ENCODE measurements at places on chromosomes 1 and 21.

- no peak overlapping the region for H3K27ac ChIP-seq
- no peak overlapping the region for H3K4me3 ChIP-seq
- H3K27me3 ChIP-seq: no peaks in the 10 kb centered on the region
- DNase-seq: no peak
- no peaks in the 10 kb centered on the region for H3K4me1 ChIP-seq
These were observed 81.6 kb downstream of the CD58 start for GRCh38 chr1:116489231-116489697.

- no peaks in the 10 kb centered on the region for H3K27me3 ChIP-seq
- no peaks in the 10 kb centered on the region for H3K36me3 ChIP-seq
- no peak overlapping the region for H3K4me3 ChIP-seq
- H3K4me1 ChIP-seq: no peaks in the 10 kb centered on the region
- no peak overlapping the region for H3K27ac ChIP-seq
These were observed 263.1 kb downstream of the CAMTA1 start for GRCh38 chr1:7048395-7048794.

DNA sequence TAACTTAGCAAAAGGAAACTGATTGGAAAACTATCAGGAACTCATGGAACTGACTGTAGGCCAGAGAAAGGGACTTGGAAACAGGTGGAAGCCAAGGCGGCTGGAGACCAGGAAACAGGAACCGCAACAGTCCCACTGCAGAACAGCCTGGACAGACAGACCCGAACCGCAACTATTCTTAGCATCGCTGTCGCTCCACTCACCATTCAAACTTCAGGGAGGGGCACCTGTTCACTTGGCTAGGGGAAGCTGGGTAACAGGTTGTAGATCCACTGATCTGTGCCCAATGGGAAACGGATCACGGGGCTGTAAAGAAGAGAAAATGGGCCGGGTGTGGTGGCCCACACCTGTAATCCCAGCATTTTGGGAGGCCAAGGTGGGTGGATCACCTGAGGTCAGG, 61.9 kb downstream of the CLSTN1 start:
- H3K4me1 ChIP-seq: peaks cover 5% of the 10 kb centered on the region
- peaks cover 4% of the 10 kb centered on the region for H3K36me3 ChIP-seq
- H3K4me3 ChIP-seq: no peak overlapping the region
- H3K27me3 ChIP-seq: no peaks in the 10 kb centered on the region
- H3K27ac ChIP-seq: no peak overlapping the region

GRCh38 chr1:244048256-244049161, 2.6 kb upstream of the ZBTB18 start:
- H3K27me3 ChIP-seq: no peaks in the 10 kb centered on the region
- peaks cover 2% of the 10 kb centered on the region for H3K36me3 ChIP-seq
- no peak overlapping the region for H3K4me3 ChIP-seq
- DNase-seq: peak; percentile 98

GRCh38 chr1:238582816-238583215, 692.1 kb upstream of the ZP4 start:
- no peak overlapping the region for H3K27ac ChIP-seq
- H3K27me3 ChIP-seq: no peaks in the 10 kb centered on the region
- no peak overlapping the region for H3K4me3 ChIP-seq
- no peaks in the 10 kb centered on the region for H3K36me3 ChIP-seq
- no peak for DNase-seq

DNA sequence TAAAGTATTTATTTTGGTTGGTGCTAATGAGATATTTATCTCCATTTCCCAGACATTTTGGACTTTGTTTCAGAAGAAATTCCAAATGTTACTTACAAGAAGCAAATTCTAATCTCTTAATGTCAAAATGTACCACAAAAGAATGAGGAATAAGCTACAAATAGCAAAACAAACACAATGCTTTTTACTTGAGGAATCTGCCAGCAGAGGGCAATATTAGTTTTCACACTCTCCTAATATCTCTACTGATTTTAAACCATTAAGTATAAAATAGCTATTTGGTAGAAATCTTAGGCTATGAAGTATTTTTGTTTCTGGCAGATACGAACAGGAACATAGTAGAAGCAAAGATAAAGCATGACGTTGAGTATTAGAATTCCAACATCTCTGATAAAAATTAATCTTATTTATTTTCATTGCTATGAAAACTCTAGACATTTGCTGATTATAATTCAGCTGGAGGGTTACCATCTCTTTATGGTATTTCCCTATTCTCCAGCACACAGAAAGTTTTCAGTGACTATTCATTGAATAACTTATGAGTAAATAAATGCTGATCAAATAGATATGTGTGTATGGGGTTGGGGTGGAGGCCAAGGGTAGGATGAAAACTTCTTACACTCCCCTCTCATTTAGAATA, 13.4 kb upstream of the HMCN1 start:
- H3K27me3 ChIP-seq: no peaks in the 10 kb centered on the region
- H3K27ac ChIP-seq: no peak overlapping the region
- no peak overlapping the region for H3K4me3 ChIP-seq
- no peaks in the 10 kb centered on the region for H3K4me1 ChIP-seq
- H3K36me3 ChIP-seq: no peaks in the 10 kb centered on the region

DNA sequence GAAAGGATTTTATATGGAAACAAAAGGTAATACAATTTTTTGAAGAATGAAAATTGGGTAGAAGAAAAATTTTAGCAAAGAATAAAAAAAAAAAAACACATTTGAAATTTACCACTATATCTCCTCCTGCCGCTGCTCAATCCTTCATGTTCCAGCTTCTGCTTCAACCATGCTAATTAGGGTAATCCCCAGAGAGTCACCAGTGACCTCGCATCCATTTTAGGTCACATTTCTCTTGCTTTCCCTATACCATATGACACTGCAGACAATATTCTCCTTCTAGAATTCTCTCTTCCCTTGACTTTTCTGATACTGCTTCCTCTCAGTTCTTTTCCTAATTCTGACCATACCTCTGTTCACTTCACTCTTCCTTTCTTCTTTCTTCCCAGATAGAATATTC, 237.1 kb downstream of the USH2A start:
- H3K27ac ChIP-seq: no peak overlapping the region
- no peaks in the 10 kb centered on the region for H3K36me3 ChIP-seq
- no peak overlapping the region for H3K4me3 ChIP-seq
- no peak for DNase-seq
- no peaks in the 10 kb centered on the region for H3K27me3 ChIP-seq

GRCh38 chr1:154847891-154848290, 22.2 kb downstream of the KCNN3 start:
- H3K27me3 ChIP-seq: no peaks in the 10 kb centered on the region
- no peak for DNase-seq
- H3K4me1 ChIP-seq: no peaks in the 10 kb centered on the region
- no peaks in the 10 kb centered on the region for H3K36me3 ChIP-seq

DNA sequence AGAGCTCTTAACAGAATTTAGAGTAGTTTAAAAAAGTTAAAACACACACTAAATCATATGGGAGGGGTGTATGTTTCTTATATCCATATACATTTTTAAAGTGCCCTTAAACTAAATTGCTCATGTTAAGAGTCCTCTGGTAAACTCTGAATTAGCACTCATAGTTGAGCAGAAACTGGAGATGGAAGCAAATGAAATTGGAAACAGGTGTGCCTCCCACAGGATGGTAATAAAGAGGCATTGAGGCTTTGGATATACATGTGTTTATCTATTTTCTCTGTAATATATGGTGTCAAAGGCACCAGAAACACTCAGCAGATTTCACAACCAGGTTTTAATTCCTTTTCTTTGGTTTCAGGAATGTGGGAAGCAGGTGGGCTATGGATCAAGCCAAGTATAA, 188.6 kb downstream of the HS2ST1 start:
- H3K27ac ChIP-seq: no peak overlapping the region
- no peak for DNase-seq
- H3K27me3 ChIP-seq: no peaks in the 10 kb centered on the region
- no peak overlapping the region for H3K4me3 ChIP-seq
- no peaks in the 10 kb centered on the region for H3K4me1 ChIP-seq

GRCh38 chr1:189669846-189670245, 807.8 kb downstream of the BRINP3 start:
- no peaks in the 10 kb centered on the region for H3K4me1 ChIP-seq
- H3K4me3 ChIP-seq: no peak overlapping the region
- H3K27me3 ChIP-seq: no peaks in the 10 kb centered on the region
- no peak overlapping the region for H3K27ac ChIP-seq

GRCh38 chr21:27734146-27734545, 767.3 kb upstream of the ADAMTS5 start:
- no peak for DNase-seq
- H3K4me3 ChIP-seq: no peak overlapping the region
- H3K27ac ChIP-seq: no peak overlapping the region
- H3K36me3 ChIP-seq: no peaks in the 10 kb centered on the region

DNA sequence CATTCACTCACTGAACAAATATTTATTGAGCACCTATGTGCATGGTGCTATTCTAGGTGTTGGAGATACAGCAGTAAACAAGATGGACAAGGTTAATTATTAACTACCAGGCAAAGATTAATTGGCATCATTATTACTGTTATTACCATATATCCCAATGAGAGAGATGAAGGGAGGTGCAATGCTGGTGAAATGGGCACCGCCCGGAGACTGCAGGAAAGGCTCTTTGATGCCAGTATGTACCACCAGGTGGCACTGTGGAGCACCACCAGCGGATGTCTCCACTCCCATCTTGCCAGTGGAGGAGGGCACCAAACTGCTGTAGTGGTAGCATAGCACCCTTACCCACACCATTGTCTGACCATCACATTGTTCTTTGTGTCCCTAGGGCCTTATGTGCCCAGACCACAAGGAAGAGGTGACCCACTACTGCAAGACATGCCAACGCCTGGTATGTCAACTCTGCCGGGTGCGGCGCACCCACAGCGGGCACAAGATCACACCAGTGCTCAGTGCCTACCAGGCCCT, 3.0 kb downstream of the TRIM46 start:
- peaks cover 46% of the 10 kb centered on the region for H3K4me1 ChIP-seq
- no peaks in the 10 kb centered on the region for H3K27me3 ChIP-seq
- peaks cover 23% of the 10 kb centered on the region for H3K36me3 ChIP-seq
- no peak overlapping the region for H3K4me3 ChIP-seq
- peak; percentile 76 for DNase-seq

Data from CD4-positive, alpha-beta memory T cell (primary cell).